DMS79 (cell line): ENCODE measurements at places on chromosomes 1 and 21.
A peak's percentile ranks its signal among the peaks of the same experiment; 100 is the strongest.

GRCh38 chr1:215567491-215568298 is 591 bp downstream of the KCTD3 start:
- DNase-seq: peak; percentile 24

- DNase-seq: no peak
Measured at GRCh38 chr1:240927821-240928220, 315.9 kb upstream of the GREM2 start.

- DNase-seq: no peak
Measured at GRCh38 chr1:242146652-242147051, 147.8 kb upstream of the MAP1LC3C start.

- DNase-seq: no peak
Measured at GRCh38 chr1:219931033-219931432, 2.7 kb upstream of the SLC30A10 start.

DNA sequence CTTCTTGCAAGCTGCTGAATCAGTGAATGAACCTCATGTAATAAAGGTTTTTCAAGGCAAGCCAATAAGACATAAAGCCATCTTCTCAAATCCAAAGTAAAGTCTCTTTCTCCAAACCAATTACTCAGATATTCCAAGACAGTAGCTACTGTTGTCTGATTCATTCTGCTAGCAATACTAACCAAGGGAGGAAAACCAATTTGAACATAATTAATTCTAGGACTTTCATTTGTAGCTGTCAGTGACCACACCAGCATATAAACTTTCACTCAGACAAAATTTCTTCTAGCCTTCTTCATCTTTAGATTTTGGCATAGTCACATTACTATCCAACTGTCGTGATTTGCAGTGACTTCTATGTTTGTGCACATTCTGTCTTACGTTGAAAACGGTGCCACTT is 10.5 kb upstream of the INTS3 start:
- DNase-seq: no peak

- DNase-seq: no peak
Measured at GRCh38 chr1:96565546-96565945, 156.0 kb upstream of the PTBP2 start.

- DNase-seq: no peak
Measured at GRCh38 chr1:58409890-58410289, 136.6 kb downstream of the OMA1 start.

DNA sequence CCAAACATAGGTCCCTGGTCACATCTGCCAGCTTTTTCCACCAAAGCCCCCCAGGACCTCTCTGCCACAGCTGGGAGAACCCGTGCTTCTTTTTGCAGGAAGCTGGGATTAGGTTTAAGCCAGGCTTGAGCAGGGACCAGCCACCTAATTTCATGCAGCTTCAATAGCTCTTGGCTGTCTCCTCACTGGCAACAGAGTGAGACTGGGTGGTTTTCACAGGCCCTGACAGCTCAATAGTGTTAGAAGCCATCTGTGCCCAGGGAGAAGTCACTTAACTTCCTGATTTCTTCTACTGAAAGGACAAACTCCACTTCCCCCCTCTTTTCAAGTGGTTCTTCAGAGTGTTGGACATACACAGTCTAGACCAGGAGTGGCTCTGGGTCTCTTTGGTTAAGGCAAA is 20.4 kb upstream of the SRSF4 start:
- DNase-seq: no peak

- no peak for DNase-seq
Measured at GRCh38 chr21:36321325-36322082, 1.5 kb downstream of the MORC3 start.

DNA sequence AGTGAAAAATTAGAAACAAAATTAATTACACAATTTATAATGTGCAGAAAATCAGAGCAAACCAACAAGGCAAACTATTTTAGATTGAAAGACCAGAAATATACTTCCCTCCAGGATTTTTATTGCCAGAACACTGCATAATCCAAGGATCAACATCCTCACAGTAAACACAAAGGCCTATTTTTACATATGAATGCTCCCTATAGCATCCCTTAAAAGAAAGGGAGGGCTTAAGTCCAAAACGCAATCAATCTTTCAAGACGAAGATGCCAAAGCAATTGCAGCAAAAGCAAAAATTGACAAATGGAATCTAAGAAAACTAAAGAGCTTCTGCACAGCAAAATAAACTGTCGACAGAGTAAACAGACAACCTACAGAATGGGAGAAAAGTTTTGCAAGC is 18.6 kb upstream of the CHIA start:
- DNase-seq: no peak

DNA sequence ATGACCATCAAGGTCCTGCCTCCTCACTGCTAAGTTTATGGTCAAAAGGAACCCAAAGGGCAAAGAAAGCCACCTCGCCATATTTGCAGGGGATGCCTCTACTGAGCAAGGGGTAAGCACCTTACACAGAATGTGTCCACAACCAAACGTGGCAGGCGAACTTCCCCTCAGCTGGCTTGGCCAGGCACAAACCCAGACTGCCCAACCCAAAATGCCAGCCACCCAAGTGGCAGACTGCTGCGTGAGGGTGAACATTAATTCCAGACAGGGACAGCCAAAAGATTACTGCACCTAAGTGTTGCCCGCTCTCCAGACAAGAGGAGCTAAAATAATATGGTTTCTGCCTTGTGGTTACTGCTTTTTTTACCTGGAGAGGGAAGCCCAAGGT is 16.0 kb downstream of the ZNF697 start:
- DNase-seq: no peak

DNA sequence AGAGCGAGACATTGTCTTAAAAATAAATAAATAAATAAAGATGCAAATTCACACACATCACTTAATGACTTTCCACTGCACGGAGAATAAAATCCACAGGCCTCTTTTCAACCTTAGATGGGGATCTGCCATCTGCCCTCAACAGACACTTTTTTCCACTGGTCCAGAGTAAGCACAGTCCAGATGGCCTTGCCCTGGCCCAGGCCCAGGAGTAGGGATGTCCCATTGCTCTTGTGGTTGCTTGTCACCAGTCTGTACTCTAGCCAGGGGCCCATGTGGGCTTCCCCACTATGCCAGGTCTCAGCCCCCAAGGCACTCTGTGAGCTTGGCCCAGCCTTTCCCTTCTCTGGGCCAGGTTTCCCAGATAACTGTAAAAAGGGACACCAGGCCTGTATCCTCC is 17.4 kb downstream of the PLOD1 start:
- DNase-seq: no peak

GRCh38 chr1:236072001-236072400 is 7.1 kb upstream of the NID1 start:
- no peak for DNase-seq

- no peak for DNase-seq
Measured at GRCh38 chr1:7621334-7622219, 149.5 kb upstream of the VAMP3 start.

- DNase-seq: no peak
Measured at GRCh38 chr1:29539971-29540370, 303.6 kb downstream of the PTPRU start.

DNA sequence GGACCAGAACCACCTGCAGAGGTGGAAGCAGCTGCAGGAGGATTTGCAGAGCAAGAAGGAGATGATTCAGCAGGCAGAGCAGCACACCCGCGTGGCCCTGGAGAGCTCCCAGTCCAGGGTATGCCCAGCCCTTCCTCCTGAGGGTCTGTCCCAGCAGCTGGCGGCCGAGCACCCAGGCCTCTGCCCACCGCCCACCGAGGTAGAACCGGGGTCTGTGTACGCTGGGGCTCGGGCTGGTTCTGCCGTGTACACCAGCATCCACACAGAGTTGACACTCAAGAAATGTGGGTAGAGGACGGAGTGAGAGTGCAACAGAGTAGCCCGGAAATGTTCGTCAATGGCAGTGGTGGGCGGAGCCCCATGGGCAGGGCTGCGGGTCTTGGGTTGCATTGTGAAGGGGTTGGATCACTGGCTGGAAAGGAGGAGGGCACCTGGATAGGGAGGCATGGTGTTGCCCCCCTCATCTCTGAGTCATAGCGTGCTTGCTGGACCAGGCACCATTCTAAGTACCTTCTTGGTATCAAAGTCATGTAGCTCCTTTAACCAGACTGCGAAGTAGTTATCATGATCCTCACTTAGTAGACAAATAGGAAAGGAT is 5.1 kb upstream of the SMIM1 start:
- DNase-seq: no peak

DNA sequence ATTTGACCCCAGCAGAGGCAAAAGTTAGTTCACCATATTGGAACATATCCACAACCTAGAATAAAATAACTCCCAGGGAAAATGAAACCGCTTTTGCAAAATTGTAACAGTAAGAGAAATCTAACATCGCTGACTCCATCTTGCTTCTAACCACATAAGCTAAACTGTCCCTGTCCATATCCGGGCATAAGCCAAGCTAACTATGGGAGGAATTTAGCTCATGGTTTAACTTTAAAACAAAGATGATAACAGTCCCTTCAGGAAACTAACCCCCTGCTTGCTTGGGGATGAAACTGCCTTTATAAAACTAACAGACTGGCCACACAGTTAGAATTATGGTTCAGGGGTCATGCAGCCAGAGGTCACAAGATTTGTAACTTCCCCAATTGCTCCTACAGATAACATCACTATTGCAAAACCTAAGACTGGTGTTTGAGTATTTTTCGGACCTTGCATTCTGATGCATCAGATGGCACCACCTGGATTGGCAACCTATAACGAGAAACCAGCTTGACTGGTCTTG is 46.3 kb downstream of the TESK2 start:
- DNase-seq: no peak

DNA sequence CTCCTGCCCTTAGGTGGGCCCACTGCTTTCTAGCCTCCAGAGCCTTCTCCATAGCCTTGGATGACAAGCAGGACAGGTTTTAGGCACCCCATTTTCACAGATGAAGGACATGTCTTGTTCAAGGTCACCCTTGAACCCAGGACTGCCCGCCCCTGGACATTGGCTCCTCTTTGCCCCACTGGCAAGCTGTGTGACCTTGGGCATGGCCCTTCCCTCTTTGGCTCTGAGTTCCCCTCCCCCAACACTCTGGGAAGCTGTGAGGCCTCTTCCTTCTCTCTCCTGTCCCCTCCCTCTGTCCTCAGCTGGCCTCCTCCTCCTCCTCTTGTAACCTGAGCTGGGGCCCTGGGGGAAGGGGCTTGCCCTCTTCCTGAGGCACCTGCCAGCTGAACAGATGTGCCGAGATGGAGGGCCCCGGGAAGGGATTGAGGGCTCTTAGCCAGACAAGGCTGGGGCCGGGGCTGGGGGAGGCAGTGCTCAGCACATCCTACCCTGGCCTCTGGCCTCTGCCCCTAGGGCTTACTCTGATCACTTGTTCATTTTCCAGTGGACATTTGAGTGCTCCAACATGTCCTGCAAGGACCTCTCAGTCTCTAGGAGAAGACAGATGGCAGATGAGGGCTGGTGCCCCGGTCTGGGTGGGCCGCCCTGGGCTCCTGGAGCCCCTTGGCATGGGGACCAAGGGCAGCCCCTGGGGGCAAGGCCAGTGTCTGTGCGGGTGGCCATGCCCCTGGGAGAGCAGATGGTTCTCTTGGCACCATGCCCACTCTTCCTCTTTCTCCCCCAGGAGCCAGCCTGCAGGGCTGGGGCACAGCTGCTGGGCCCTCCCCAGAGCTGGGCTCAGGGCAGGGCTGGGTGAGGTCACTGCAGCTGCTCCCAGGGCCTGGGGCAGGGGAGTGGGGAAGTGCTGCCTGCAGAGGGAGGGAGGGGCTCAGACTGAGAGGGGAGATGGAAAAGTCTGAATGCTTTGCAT is 10.7 kb downstream of the FOXO6 start:
- peak; percentile 89 for DNase-seq

DNA sequence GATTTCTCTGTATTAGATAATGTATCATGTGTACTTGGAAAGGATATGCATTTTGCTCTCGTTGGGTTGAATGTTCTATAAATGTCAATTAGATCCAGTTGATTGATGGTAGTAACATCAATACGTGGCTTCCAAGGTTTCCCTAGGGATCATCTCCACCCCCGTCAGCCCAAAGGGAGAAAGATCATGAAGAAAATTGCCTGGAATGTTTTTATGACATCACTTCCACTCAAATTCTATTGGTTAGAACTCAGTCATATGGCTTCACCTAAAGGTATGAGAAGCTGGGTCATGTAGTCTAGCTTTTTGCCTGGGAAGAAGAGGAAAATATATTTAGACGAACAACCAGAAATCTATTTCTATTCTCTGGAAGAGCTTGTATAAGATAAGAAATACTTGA is at the start of gene C1orf185:
TSS of gene C1orf185 (plus strand) at position 253 of the 400 bp plus-strand sequence. CDS start at position 259, 6 bp downstream.
- DNase-seq: no peak

GRCh38 chr1:61183471-61184039 is 101.2 kb downstream of the NFIA start:
- peak; percentile 23 for DNase-seq

DNA sequence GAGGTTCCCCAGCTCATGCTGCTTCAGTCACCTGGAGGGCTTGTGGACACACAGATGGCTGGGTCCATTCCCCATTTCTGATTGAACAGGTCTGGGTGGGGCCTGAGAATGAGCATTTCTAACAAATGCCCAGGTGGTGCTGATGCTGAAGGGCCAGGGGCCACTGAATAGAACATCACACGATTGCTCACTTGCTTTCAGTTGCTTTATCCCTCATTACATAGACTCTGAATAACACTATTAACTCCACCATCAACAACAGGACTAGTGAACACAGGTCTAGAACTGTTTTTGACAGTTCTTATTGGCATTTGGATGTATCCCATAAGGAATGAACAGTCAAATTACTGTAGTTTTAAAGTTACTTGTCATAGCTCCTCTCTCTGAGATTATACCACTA is 12.1 kb downstream of the TRAPPC10 start:
- DNase-seq: no peak

- DNase-seq: no peak
Measured at GRCh38 chr1:43750083-43750482, 42.7 kb downstream of the ST3GAL3 start.

DNA sequence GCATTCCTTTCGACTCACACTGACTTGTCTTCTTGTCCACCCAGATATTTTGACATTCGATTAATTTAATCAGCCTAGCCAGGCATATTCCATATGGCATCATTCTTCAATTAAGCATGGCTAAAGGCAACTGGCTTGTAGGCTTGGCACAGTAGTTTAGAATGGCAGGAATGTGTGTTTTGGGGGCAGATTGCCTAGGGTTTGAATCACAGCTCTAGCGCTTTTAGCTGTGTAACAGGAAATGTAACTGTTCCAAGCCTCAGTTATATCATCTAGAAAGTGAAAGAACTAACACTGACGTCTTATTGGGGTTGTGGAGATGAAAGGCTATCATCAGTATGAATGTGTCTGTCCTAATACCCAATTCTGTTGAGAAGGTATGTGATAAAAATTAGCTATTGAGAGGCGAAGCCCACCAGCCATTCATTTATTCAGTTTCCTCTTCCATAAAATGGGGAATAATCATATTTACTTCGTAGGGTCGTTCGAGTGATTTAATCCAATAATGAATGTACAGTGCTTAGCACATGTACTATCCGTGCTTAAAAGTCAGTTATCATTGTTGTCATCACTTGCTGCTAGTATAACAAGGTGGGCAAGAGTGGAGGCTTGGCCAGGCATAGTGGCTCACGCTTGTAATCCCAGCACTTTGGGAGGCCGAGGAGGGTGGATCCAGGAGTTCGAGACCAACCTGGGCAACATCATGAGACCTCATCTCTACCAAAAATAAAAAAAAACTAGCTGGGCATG is 41.6 kb upstream of the GRHL3 start:
- no peak for DNase-seq

DNA sequence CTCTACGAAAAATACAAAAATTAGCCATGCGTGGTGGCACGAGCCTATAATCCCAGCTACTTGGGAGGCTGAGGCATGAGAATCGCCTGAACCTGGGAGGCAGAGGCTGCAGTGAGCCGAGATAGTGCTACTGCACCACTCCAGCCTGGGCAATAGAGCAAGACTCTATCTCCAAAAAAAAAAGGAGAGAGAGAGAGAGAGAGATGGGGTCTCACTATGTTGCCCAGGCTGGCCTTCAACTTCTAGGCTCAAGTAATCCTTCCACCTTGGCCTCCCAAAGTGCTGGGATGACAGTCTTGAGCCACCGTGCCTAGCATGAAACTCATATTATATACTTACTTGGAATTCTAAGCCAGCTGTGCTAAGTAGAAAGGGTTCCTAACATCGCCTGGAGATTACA is 29.7 kb downstream of the PSMB2 start:
- no peak for DNase-seq
